Large intestine (tissue), 12 donors: ENCODE measurements at places on chromosomes 12 and 14.

- DNase-seq, result peak; percentile 62
These were observed 4.6 kb downstream of the IFI27 start for GRCh38 chr14:94115058-94115591.

DNA sequence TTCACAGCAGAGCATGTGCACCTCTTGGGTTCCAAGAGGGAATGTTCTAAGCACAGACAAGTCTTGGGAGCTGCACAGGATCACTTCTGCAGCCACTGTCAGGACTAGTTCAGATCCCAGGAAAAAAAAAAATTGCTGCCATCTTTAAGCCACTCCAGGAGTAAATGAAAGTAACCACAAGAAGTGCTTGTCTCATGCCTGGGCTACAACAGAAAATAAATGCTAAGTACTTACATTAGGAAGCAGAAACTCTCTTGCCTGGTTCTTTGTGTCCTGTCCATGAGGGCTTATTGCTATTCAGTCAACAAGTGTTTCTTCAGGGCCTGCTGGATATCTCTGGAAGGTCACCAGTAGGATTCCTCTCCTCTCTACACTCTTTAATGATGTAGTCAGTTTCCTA, 176.1 kb downstream of the KTN1 start:
- no peak for DNase-seq

GRCh38 chr12:3921151-3921471, 47.9 kb upstream of the PARP11 start:
- no peak for DNase-seq

- DNase-seq, result no peak
These were observed 44.7 kb downstream of the PALS1 start for GRCh38 chr14:67285876-67286452.

DNA sequence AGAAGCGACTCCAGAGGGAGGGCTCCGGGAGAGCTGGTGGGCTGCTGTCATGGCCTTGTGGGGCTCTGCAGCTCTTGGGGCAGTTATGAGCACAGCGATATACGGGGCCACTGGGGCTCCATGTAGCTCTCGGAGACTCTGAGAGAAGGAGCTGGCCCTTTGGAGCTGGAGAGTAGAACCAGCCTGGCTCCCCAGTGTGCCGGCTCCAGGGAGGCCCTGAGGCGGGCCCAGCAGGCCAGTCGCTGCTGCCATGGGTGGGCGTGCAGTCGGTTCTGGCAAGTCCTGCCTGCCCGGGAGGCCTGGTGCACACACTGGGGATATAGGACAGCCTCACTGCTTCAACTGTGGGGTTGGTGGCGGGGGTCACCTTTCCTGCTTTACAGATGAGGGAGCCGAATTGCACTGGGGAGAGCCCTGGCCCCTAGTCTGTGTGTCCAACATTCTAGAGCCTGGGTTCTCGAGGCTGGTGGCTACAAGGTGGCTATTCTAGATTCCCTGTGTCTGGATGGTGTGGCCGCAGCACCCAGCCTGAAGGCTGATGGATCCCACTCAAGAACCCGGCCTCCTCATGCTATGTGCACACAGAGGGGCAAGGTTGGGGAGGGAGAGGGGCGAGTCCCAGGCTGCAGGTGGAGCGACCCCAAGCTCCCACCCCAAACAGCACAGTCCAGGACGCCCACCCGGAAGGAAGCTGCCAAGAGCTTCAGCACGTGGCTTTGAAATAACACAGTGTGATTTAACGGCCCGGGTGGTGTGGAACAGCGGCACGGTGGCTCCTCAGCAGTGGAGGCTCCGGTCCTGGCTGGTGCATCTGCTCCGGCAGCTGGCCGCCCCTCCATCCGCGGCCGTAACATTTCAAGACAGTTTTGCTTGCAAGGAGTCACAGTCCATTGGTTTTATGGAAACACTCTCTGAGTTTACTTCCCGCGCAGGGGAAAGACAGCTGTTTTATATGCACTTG, 188.3 kb upstream of the C14orf180 start:
- DNase-seq, result no peak

- DNase-seq, result peak; percentile 50
These were observed 8.1 kb downstream of the STAC3 start for GRCh38 chr12:57242691-57243454.

DNA sequence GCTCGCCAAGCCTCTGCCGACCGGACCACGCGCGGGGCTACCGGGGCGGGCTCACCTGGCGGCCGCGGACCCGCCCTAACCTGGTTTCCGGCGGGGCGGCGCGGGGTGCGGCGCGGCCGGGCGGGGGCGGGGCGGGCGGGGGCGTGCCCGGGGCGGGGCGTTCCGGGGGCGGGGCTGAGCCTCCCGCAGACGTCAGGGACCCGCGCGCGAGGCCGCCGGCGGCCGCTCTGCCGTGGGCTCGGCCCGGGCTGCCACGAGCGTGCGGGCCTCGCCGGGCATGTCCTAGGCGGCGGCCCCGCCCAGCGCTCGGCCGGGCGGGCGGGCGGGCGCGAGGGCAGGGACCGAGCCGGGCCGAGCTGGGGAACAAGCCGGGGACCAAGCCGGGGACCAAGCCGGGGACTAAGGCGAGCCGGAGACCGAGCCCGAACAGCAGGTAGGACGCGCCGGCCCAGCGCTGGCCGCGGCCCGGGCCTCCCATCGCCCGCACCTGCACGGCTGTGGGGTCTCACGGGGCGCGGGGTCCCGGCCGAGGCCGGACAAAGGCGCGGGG, at the start of gene CEP170B:
CEP170B (plus strand) TSS at position 188 of the 550 bp plus-strand sequence. CDS start 3,183 bp downstream, outside the sequence.
- no peak for DNase-seq

DNA sequence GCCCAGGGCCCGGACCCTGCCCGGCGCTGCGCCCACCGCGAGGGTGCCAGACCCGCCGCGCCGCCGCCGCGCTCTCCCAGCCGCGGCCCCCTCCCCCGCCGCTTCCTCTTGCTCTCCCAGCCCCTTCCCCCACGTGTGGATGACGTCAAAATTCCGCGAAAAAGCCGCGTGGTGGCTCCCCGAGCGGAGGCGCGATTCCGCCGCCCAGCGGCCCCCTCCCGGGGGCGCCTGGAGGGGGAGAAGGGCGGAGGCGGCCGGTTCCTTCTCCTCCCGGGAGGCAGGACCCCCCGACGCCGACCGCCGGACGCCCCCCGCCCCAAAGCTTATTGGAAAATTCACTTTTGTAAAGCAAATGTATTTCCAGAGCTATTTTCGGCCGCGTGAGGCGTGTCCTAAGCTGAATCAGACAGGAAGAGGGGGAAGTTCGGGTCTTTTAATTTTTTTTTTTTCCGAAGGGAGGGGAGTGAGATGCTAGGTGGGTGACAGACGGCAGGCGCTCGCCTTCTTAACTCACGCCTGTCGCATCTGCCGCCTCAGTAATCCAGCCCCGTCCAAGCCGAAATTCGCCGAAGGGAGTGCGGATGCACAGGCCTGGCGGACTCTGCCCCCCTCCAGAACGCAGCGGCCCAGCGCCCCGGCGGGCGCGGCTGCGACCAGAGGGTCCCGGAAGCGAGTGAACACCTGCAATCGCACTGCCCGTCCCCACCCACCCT, 4.1 kb upstream of the CCND2 start:
- peak; percentile 85 for DNase-seq

- no peak for DNase-seq
These were observed 185.2 kb downstream of the AEBP2 start for GRCh38 chr12:19624491-19624890.

DNA sequence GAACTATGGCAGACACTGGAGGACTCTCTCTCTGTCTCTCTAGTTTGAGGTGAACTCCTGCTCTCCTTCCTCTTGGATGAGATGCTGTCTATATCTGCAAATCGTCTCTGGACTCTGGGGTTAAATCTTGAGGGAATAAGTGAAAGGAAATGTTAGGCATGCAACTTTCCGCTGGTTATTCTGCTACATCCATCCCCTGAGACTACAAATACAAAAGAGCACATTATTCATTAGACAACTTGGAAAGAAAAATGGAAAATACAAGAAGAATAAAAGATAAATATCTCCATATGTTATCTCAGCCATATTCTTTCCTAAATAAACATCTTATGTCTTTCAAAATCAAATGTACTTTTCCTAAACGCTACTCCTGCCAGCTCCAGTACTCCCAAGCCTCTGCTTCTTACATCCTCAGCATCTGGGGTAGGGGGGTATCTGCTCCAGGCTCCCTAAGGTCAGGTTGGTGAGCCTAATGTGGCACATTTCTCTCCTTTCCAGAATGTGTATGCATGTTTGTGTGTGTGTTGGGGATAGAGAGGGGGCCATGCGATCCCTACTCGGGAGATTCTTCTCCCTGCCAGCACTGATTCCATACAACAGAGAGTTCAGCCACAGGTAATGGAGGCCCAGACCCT, 102.9 kb upstream of the FSCB start:
- no peak for DNase-seq

GRCh38 chr14:74414403-74415114, 11.5 kb downstream of the SYNDIG1L start:
- no peak for DNase-seq

- no peak for DNase-seq
These were observed 293.5 kb upstream of the DIO2 start for GRCh38 chr14:80504781-80505180.

DNA sequence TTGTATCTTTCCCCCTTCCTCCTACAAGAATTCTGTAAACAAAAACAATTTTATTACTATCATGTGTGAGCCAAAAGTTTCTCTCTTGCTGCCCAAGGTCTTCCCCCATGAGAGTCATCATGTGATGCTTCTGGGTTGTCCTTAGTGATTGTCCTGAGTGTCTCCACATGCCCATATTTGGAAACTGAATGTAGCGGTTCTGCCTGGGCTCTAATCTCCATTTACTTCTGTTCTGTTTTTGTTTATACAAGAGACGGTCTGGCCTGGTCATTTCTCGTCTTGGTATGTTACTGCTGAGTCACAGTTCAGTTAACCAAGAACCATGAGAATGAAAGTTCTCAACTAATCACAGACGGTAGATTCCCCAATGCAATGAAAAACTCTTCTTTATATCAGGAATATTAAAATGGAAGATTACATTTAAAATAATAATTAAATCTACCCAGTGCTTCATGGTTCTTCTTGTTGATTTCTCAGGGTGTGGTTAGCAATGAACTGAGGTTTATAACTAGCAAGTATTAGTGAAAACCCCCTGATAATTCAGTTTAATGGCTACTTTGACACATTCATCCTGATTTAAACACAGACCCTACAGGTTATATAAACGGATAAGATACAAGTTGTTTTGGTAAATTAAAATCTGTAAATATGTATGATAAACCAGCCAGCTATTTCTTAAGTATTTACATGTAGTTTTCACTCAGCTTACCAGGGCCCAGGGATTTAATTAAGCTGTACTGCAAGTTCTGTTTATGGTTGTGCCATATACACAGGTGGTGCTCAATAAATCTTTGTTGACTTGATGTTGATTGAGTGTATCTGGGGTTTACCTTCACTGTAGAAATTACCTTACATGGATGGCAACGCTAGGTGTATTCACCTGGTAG, 81.1 kb downstream of the PELI2 start:
- DNase-seq, result peak; percentile 42

- DNase-seq, result no peak
These were observed 612.9 kb downstream of the CCER1 start for GRCh38 chr12:90342081-90342480.

DNA sequence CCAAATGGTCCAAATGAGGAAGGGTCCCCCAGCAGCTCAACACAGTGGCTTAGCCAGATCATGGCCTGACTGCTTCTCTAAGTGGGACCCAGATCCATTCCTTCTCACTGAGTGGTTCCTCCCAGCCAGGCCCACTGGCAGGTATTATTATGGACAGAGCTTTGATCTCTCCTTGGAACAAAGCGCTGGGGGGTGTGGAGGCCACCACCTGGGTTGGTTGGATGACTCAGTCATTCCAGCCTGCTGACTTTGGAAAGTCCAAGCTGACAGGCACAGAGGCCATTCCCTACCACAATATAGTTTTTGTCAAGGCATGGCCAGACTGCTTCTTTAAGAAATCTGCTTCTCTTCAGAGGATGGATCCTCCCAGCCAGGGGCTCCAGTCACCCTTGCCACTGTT, 341.1 kb downstream of the BTG1 start:
- no peak for DNase-seq

GRCh38 chr14:94923786-94924185, 153.9 kb upstream of the GSC start:
- DNase-seq, result peak; percentile 79

DNA sequence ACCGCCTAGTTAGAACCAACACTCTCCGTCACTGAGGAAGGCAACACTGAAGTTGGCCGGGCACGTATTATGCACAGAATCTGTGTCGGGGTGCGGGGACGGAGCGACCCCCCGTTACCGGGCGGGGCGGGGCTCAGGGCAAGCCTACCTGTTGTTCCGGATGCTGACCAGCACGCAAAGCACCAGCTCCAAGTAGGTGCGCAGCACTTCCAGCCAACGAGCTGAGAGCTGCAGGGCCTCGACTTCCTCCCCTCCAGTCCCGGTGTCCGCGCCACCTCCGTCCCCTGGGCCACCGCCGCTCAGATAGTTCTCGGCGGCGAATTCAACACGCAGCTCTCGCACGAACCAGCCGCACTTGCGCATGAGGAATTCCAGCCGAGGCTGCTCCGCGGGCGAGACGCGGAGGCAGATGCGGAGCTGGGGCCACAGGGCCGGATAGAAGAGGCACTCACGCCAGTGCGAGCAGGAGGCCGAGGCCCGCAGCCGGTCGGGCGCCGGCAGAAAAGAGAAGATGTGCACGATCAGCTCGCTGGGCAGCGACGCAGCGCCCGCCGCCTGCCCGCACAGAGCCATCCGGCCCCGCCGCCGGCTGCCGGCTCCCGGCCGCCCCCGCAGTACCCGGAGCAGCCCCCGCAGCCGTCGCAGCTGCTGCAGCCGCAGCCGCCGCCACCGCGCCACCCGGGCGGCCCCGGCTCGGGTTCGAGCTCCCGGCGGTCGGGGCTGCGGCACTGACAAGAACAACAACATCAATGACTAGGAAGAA, 636 bp downstream of the FBXO33 start:
- peak; percentile 41 for DNase-seq

GRCh38 chr12:53561590-53561953, 54.3 kb upstream of the NPFF start:
- DNase-seq, result no peak

- DNase-seq, result no peak
These were observed 48.7 kb upstream of the CMKLR1 start for GRCh38 chr12:108387771-108388170.

DNA sequence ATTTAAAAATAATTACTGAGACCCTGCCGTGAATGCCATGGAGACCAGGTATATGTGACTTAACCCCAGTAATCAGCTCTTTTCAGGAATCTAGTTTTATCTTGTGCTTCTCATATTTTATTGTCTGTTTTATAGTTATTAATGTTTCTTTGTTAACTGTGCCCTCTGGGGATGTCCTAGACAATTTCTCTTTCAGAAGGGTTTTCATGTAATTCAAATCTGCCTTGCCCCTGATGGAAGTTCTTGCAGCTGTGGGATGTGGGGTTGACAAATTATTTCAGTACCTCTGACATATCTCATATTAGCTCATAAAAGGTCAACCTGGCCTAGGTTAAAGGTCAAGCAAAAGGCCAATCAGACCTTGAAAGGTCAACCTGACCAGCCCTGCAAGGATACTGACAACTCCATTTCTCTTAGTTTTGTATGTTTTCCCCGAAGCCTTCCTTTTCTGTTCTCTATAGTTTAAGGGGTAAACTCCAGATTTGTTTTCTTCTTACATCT, 182.3 kb downstream of the SLC41A2 start:
- DNase-seq, result no peak

GRCh38 chr12:78095623-78096022, 264.9 kb downstream of the NAV3 start:
- no peak for DNase-seq

- DNase-seq, result no peak
These were observed 994.0 kb upstream of the FLRT2 start for GRCh38 chr14:84535976-84536375.

GRCh38 chr14:75204116-75204515, 27.7 kb upstream of the TMED10 start:
- DNase-seq, result peak; percentile 83
